ENCODE measurements at places on chromosomes 1 and 21.

DNA sequence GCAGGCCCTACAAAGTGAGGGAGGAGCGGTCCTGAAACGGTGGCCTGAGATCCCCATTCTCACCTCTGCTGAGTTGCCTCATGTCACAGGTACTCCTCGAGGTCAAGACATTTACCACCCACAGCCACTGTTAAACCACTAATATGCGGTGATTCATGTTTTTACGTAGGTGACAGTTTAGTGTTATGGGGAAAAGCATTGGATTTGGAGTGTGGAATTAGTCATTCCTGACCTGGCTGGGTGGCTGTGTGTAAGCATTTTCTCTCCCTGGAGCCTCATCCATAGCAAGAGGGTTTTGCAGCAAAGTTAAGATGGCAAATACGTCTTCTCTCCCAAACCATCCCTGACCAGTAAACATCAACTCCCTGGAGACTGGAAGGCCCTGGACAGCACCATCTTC lies 57.8 kb upstream of the KCNJ6 start:
- no peak for DNase-seq

DNA sequence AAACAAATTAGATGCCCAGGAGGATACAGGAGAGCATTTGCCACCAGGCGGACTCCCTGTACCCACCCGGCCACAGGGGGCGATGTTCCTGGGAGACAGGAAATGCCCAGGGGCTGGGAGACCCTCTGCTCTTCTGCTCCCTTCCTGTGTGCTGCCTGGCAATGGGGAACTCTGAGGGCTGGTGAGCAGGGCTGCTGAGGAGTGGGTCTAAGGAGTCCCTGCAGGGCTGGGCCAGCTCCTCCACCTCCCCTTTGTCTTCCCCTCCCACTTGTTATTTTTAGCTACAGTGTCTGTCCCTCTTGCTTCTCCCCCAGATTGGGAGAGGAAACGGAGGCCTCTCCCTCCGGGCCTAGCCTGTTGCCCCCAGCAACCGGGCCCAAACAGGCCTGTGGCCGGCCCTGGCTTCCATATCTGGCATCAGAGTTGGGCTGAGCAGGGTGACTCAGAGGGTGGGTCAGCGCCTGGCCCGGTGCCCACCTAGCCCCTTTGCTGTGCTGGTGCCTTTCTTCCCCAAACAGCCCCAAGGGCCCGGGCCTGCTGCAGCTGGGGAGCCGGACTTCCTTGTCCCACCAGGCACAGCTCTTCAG lies 11.6 kb downstream of the LMNA start:
- DNase-seq = peak; percentile 64

DNA sequence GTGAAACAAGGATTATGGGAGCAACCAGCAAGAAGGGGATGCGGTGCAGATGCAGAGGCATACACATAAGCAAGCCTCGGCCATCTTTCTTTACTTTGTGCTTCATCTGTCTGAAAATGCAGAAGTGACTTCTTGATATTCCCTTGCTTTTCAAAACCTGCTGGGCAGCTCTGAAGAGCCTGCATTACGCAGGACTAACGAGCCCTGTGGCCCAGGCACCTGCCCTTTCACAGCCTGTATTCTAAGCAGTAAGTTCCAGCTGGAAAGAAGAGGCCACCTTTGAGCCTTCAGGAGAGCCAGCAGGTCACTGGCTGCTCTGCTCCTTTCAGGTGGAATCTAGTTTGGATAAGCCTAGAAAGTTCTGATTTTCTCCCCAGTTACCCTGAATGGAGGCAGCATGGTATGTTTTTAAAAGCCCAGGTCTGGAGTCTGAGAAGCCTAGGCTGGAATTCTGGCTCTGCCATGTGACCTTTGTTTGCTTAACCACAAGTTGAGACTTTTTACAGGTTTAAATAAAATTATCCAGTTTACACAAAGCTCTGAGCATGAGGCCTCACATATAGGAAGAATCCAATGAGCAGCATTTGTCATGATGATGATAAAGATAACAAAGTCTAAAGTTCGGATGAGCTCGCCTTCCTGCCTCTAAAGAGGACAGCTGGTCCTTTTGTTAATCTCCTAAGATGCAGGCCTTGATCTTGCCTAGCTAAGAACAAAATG lies 122.9 kb downstream of the UBR4 start:
- DNase-seq = no peak

- DNase-seq = no peak
Measured at GRCh38 chr1:145912128-145912641, 2.3 kb upstream of the ITGA10 start.

- DNase-seq = no peak
Measured at GRCh38 chr1:23029337-23029736, 10.1 kb downstream of the KDM1A start.

DNA sequence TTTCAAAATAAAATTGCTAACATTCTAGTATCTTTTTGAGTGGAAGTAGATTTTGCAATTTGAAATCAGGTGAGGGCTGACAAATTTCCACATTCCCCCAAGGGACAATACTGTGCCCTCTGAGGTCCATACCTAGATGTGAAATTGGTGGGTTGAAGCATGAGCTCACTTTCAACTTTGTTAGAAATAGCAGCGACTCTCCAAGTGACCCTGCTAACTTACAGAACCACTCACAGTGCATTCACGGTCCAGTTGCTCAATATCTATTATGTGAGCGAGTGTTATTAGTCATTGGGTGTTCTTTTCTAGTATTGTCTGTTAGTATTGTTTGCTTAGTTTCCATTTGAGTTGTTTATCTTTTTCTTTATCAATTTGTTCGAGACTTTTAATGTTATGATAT lies 53.6 kb upstream of the ASB17 start:
- DNase-seq = no peak

GRCh38 chr1:14997646-14998276 lies 155.8 kb upstream of the TMEM51 start:
- no peak for DNase-seq

- peak; percentile 15 for DNase-seq
Measured at GRCh38 chr1:119141020-119141424, 569 bp upstream of the WARS2 start.

DNA sequence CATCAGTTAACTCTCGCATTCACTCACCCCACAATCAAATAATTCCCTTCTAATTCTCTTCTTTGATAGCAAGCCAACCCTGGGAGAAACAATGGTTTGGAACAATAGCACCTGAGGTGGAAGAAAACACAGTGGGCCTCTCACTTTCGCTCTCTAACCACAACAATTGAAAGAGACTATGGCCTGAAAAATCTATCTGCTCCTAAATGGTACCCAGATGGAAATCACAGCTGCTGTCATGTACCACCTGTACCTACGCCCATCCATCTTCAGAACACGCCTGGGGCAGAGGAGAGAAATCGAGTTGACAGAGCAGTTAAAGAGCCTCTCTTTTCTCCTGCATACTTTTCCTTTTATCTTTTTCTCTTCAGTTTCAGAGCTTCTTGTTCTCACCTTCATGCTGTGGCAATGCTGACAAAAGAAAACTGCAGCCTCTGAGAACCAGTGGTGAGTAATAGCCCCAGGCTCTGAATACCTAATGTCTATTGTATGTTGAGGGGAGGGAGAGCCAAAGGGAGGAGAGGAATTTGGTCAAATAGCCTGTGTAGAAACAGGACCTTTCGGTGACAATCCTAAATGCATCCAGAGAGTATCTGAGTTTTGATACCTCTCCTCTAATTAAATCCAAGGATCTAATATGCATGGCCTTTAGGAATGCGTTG lies 57.7 kb downstream of the ZC3H11B start:
- no peak for DNase-seq

- no peak for DNase-seq
Measured at GRCh38 chr1:71080230-71080738, 551 bp downstream of the ZRANB2 start.

DNA sequence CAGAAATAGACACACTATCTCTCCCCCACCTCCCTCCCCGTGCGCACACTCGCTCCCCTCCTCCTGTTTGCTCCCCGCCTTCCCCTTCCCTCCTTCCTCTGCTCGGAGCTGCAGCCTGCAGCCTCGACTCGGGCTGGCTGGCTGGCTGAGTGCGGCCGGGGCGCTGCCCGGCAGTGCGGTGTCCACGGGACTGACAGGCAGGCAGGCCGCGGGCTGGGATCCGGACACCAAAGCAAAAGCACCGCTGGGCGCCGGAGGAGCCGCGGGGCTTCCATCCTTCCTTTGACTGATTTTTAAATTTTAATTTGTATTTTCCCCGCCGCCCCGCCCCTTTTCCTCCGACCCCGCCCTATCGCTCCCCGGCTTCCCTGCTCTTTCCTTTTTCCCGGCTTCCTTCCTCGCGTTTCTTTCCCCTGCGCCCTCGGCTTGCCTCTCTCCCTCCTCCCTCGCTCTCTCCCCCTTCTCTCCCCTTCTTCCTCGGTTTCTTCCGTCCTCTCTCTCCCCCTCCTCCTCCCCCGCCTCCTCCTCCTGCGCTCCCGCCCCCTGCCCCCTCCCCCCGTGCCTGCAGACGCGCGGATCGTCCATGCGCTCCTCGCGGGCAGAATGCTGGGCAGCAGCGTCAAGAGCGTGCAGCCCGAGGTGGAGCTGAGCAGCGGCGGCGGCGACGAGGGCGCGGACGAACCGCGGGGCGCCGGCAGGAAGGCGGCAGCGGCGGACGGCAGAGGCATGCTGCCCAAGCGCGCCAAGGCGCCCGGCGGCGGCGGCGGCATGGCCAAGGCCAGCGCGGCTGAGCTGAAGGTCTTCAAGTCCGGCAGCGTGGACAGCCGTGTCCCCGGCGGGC lies 109.4 kb downstream of the NAV1 start:
- no peak for DNase-seq

DNA sequence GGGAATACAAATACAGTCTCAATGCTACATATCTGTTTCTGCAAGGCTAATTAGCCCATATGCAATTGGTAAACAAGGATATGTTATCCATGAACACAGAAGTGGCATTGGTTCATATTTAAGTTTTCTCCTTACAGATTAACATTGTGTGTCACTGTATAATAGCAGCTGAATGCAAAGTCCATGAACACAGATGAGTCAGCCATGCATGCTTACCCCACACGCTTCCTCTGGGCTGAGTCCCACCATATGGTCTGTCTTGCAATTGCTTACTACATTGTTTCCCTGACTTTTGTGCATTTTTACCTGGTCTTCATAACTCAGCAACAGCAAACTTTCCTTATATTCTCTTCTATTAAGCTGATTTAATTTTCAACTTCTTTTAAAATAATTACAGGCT lies 41.5 kb upstream of the TSNAX start:
- DNase-seq = no peak

DNA sequence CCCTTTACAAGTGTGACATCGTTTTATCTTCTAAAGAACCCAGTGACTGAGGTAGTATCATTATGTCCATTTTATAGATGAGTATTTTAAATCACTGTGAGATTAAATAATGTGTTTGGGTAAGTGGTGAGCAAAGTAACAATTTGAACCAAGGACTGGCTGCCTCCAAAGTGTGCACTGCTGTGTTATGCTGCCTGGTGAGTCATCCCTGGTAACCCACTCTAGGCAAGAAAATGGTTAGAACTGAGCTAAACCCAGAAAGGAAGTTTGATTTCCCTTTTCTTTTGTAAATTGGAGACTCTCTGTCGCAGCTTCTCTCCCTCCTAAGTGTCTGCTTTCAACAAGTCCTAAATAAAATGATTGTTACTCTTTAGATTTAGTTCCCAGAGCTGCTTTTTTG lies 342.8 kb upstream of the KAZN start:
- no peak for DNase-seq

- DNase-seq = no peak
Measured at GRCh38 chr1:208225954-208226937, 17.9 kb downstream of the PLXNA2 start.

DNA sequence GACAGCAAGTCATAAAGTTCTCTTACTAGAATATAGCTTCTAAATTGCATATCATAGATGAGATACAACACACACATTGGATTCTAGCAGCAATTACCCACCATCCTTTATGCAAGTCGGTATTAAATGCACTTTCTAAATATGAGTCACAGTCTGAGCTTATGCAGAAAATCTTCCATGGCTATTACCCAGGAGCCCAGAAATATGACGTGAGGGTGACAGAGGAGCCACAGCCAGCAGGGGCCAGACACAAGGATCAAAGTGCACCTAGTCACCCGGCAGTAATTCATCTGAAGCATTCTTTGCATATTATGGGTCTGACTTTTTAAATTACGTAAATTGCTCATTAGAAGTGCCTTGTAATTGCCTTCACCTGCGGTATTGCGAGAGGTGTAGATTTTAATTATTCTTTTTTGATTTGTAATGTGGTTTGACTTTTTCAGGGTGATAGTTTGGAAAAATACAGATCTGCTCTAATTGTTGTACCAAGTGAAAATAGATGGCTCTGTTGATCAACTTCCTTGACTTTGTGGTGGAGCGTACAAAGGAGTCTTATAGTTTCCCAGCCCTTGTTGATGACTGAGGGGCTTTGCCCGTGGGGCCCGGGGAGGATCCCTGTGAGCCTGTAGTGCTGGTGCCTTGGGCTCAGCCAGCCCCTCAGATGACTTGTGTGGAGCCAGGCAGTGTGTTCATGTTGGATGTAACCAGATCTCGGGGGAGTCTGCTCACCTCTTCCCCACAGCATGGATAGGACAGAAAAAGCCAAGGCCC lies 470.0 kb upstream of the VAMP3 start:
- DNase-seq = no peak

DNA sequence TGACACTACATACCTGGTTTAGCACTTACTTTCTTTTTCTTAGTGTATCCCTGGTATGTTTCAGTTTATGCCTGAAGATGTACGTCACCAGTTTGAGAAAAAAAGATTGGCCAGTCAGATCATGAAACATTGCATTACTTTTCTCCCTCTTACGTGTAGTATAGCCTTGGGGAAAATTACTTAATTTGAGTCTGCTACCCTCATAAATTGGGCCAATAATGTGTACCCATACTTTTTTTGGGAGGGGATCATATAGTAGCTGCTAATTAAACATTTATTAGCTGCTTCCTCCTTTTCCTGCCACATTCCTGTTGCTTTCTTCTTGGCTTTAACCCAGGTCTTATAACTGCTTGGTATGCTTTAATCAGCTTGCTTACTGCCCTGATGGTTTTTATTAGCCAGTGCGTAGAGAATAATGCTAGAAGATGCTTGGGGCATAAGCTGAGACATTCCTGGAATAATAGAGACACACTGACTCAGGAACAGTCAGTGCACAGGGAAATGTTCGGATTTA lies 32.1 kb downstream of the RABGAP1L start:
- DNase-seq = no peak

GRCh38 chr1:17075470-17076255 lies 21.8 kb upstream of the SDHB start:
- DNase-seq = no peak

Measured in effector memory CD8-positive, alpha-beta T cell (primary cell).